ENCODE measurements at places on chromosomes 1 and 21.

DNA sequence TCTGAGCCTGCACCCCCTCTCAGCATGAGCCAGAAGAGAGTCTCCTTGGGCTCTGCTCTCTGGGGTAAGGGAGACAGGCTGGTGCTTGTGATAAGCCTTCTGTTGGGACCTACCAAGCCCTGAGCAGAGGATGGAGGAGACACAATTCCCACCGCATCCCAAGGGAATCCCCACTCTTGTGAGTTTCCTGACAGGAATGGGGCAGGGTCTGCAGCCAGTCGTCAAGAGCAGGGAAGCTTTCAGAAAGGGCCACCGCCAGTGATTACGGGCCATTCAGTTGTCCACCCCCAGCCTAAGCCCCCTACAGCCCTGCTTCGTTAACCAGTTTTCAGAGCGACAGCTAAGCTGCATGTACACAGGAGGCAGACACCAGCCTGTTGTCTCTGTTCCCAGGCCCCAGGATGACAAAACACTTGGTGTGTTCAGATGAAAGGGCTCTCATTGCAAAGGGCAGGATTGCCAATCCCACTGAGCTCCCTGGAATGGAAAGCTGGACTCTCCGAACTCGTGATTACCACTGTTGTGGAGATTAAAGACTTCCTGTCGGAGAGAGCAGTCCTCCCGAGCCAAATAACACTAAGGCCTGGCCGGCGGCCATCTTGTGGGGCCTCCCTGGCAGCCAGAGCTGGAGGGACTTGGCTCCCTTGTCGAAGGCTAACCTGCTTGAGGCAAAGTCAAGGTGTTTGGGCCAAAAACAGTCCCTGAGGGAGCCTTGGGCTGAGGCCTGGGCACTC is 37.4 kb upstream of the SLC30A1 start:
- no peak for DNase-seq

GRCh38 chr1:114669562-114670082 is at the start of gene DENND2C:
TSS of gene DENND2C (minus strand) at chr1:114670049. CDS start at chr1:114625984, 44,065 bp downstream.
- DNase-seq: no peak

- DNase-seq: no peak
These were observed 200.5 kb upstream of the RUNX1 start for GRCh38 chr21:35249636-35250035.

DNA sequence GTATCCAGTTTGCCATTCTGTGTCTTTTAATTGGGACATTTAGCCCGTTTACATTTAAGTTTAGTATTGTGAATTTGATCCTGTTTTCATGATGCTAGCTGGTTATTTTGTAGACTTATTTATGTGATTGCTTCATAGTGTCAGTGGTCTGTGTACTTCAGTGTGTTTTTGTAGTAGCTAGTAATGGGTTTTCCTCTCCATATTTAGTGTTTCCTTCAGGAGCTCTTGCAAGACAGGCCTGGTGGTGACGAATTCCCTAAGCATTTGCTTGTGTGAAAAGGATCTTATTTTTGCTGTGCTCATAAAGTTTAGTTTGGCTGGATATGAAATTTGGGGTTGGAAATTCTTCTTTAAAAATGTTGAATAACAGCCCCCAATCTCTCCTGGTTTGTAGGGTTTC is 69.2 kb upstream of the PDC start:
- DNase-seq: no peak

DNA sequence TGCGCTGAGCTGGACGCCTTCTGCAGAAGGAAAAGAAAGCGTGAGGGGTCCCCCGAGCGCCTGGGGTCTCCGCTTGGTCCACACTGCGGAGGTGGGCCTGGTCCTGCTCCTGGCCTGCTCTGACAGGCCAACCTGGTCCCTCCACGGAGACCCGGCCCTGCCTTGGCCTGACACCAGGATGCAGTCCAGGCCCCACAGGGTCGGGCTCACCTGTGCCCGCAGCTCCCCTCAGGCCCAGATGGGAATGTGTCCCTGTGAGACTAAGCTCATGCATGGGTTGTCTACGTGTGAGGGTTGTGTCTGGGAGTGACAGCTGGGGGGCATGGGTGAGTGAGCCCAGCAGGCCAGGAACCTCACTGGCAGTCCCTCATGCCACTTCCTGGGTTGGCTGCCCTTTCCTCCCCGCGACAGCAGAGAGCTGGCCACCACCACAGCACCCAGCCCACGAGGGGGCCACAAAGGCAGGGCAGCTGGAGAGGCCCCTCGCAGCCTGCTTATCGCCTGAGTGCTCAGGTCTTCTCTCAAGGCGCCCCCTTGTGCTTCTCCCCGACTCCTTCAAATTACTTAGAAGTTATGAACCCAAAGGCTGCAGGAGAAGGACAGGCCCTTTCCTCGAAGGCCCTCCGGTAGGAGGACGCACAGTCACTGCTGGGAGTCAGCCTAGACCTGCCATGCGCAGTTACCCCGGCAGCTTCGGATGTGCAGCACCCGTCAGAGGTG is 41.1 kb downstream of the SLC45A1 start:
- no peak for DNase-seq

- no peak for DNase-seq
These were observed 7.7 kb downstream of the ZBTB17 start for GRCh38 chr1:15968172-15968571.

DNA sequence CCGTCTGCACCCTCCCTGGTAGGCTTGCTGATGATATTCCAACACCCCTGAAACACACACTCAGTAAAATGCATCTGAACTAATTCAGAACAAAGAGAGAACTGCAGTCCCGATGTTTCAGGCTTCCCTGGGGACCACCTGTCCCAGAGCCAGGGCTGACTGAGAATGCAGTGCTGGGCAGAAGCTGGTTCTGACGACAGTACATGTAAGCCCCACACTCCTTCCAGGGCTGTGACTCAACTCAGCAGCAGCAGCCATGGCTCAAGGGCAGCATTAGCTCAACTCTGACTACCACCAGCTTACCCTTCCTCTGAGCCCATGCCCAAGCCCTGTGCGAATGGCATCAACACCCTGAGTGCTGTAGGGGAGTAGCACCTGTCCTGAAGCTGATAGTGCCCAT is 56.4 kb upstream of the SIPA1L2 start:
- no peak for DNase-seq

DNA sequence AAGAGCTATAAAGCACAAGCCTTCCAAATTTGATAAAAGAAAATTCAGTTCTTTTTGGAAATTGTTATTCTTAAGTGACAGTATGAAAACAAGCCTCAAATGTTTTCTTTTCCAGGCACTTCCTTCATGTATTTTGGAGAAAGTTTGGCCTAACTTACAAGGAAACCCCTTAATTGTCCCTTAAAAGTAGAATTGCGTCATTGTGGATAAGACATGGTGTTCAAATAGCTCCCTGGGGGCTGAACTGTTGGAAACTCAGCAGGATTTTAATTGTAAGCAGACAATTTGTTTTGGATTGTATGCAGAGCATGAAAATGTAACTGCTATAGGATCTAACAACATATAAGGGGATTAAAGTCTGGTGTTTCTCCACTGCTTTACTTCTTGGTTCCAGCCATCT is 35.4 kb upstream of the FGGY start:
- DNase-seq: no peak

GRCh38 chr1:53083636-53084588 is 21.9 kb downstream of the PODN start:
- DNase-seq: no peak

- DNase-seq: no peak
These were observed 15.1 kb upstream of the DUSP10 start for GRCh38 chr1:221756830-221757551.

DNA sequence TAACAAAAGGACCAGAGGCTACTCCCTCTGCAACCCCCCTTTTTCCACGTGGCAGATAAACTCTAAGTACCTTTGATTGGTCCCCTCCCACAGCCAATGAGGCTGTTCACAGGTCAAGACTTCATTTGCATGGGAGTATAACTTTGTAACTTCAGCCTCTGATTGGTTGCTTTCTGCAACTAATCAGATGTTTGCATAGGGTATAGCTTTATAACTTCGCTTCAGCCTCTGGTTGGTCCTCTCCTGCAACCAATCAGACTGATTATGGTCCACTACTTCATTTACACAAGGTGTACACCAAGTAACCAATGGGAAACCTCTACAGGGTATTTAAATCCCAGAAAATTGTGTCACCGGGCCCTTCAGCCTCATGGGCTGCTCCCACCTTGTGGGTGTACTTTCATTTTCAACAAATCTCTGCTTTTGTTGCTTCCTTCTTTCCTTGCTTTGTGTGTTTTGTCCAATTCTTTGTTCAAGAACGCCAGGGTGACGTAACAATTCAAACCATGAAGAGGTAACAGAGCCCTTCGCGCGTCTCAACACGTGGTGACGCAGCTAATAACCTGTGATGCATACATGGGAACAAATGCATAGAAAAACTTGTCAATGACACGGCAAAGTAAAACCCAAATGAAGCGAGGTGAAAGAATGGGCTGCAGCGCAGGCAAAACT is 47.2 kb downstream of the VPS26C start:
- DNase-seq: no peak

- DNase-seq: no peak
These were observed 30.3 kb downstream of the TCP10L start for GRCh38 chr21:32554832-32555638.

- DNase-seq: no peak
These were observed 50.8 kb upstream of the ACTRT2 start for GRCh38 chr1:2970311-2971071.

DNA sequence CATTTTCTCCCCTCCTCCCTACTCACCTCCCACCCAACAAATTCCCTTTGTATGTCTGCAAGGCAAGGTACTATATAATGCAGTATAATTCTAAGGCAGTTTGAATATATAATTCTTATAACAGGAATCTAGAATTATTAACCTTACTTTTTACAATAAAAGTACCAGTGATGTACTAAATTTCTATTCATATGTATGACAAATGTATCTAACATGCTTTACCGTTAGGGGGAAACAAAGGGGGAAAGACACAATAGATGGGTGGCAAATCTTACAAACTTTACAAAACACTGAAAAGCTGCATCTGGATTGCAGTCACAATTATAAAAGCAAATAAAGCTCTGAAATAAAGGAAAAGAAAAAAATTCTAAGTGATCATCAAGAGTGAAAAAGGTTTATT is 2.3 kb downstream of the PIK3R3 start:
- no peak for DNase-seq

DNA sequence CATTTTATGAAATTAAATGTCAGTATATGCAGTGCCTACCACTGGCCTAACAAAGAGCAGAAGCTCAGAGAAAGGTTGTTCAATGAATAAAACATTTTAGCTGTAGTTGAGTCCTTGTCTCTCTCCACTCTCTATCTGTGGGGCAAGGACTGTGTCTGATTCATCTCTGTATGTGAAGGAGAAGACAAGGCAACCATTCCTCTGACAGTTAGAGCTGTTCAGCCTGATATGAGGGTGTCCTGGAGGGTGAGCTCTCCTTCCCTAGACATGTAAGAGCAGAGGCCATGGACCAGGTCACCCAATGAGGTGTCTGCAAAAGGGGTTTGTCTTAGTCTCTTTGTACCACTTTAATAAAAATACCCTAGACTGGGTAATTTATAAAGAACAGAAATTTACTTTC is 4.5 kb upstream of the PDZK1IP1 start:
- no peak for DNase-seq

DNA sequence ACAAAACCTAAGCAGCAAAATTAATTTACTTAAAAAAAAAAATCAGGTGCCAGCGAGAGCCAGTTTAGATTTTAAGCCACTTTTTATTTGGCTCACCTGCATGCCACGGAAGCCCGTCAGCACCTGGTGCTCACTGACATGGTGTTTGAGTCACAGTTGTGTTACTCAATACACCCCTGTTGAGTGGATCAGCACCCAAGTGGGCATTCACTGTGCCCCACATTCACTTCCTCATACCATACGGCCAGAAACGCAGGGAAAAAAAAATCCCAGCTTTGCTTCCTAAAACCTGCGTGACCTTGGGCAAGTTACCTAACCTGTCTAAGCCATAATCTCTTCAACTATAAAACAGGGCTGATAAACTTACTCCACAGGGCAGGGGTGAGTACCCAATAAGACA is 42.8 kb upstream of the SIM2 start:
- no peak for DNase-seq

DNA sequence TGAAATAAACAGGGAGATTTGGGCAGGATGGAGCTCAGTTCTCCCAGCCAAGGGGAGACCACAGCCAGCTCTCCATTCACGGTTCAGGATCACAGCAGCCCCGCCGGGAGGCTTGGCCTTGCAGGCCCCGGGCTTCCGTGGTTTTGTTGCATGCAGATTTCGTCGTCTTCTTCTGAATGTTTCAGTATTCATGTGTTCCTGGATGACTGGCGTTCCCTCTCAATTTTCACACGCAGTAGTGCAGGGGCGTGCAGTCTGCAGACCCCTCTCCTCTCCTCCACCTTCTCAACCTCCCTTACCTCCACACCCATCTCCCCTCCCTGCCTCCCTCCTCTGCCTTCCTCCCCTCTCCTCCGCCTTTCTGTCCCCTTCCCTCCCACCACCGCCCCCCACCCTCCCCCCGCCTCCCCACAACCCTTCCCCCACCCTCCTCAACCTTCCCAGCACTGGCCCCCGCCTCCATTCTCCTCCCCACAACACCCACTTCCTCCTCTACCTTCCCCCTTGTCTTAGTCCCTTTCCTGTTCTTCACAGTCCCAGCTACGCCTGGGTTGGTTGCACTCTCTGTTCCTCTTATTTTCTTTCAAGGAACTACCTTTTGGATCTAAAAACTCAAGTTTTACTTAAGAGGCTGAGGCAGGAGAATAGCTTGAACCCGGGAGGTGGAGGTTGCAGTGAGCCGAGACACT is 8.4 kb upstream of the SLC19A1 start:
- DNase-seq: peak; percentile 77

- no peak for DNase-seq
These were observed 1.8 kb downstream of the NPPA start for GRCh38 chr1:11845641-11846335.

- no peak for DNase-seq
These were observed 29.0 kb upstream of the KHDRBS1 start for GRCh38 chr1:31984419-31985347.

DNA sequence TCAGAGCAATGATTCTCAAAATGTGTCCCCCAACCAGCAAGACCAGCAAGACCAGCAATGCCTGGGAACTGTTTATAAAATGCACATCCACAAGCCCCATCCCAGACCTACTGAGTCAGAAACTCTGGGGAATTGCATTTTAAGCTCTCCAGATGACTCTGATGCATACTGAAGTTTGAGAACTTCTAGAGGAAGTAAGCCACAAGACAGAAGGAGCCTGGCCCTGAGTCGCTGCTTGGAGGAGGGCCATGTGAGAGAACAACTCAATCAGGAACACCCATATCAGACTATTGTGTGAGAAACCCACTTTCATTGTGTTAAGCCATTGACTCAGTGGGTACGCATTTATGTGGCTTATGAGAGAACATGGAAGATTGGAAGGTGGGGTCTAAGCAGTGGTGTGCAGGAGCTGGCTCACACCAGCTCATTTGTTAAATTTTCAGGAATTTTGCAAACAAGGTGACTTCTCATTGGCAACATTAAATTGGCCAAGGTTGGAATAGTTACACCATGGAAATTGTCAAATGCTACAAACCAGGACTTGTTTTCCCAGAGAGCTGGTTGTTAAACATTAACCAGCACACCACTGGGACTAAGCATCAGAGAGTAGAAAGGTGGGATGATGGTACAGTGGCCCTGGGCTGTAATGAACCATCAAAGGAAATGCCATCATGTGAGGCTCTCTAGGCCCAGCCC is 38.9 kb downstream of the ATP1A1 start:
- no peak for DNase-seq
